Spleen (tissue), 13 donors: ENCODE measurements at places on chromosomes 11 and 22. TPM values are rescaled to one million over a fixed set of nuclear protein-coding genes. Genes with fewer than 3 reads are reported as not detected.

ADM gene
- total RNA-seq: 65.0 TPM

TIMP3 gene
- total RNA-seq: 689 TPM

DNA sequence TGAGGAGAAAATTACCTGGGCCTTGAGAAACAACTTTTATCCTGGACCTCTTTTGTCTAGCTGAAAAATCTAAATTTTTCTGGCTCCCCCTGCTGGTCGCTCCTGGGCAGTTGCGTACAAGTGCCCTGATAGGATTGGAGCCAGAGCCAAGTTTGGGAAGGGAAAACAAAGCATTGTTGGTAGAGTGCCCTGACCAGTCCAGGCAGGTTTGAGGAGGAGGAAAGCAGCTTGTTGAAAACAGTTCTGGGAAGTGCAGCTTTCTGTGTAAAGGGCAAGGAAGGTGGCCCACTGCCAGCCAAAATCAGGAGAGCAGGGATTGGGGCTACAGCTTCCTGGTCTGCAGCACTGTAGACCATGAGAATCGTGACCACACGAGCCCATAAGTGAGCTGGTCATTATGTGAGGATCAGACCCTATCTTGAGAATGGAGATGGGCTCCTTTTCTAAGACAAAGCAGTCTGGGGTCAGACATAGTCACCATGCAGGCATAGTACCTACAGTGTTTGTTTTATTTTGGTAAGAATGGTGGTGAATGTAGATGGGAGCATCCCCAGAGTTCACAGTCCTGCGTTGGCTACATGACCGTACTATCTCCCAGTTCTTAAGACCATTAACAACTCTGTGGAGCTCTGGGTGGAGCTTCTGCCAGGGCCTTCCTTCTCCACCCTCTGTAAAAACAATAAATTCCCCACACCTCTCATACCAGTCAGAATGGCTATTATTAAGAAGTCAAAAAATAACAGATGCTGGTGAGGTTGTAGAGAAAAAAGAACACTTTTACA is 21.3 kb upstream of the PIK3IP1 start:
- H3K36me3 ChIP-seq: no peaks in the 10 kb centered on the region
- H3K4me1 ChIP-seq: peaks cover 16% of the 10 kb centered on the region
- H3K4me3 ChIP-seq: no peak overlapping the region
- H3K27me3 ChIP-seq: no peaks in the 10 kb centered on the region

MYBPC3 gene
- 1.3 TPM for total RNA-seq

GRCh38 chr11:66271816-66272215 is 3.4 kb downstream of the RAB1B start:
- H3K36me3 ChIP-seq: no peaks in the 10 kb centered on the region
- DNase-seq: peak; percentile 61
- H3K4me3 ChIP-seq: no peak overlapping the region

CARD10 gene
- 8.6 TPM for total RNA-seq

TTC38 gene
- 41.6 TPM for total RNA-seq

PAK1 gene
- total RNA-seq: 43.1 TPM

NRGN gene
- 46.5 TPM for total RNA-seq

NFAM1 gene
- 39.0 TPM for total RNA-seq

TREH gene
- total RNA-seq: not detected

- H3K4me3 ChIP-seq: no peak overlapping the region
- no peak overlapping the region for H3K27ac ChIP-seq
- no peaks in the 10 kb centered on the region for H3K27me3 ChIP-seq
Observed at GRCh38 chr22:46187862-46188261, 37.5 kb downstream of the PPARA start.

GRCh38 chr11:69974528-69974927 is 103.6 kb upstream of the ANO1 start:
- no peaks in the 10 kb centered on the region for H3K4me1 ChIP-seq
- DNase-seq: no peak
- H3K4me3 ChIP-seq: no peak overlapping the region
- no peak overlapping the region for H3K27ac ChIP-seq
- no peaks in the 10 kb centered on the region for H3K27me3 ChIP-seq
- no peaks in the 10 kb centered on the region for H3K36me3 ChIP-seq

RBMXL2 gene
- 0.20 TPM for total RNA-seq

DNA sequence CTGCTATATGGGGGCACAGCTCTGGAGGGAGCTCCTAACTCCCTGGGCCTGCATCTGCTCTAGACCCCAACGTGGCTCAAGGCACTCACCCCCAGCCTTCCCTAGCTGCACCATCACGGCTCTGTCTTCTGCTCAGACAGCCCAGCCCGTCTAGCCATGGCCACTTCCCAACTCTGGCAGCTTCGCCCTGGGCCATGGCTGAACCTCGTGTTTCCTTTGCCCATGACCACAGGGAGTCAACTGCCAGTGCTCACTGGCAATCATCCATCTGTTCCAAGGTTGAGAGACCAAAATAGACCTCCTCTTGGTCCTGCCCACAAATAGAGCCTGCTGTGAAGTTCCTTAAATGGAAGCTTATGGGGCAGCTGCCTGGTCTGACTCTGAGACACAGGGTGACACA is 5.4 kb downstream of the LMO1 start:
- H3K27ac ChIP-seq: no peak overlapping the region
- no peaks in the 10 kb centered on the region for H3K36me3 ChIP-seq
- peaks cover 1% of the 10 kb centered on the region for H3K4me1 ChIP-seq
- no peak overlapping the region for H3K4me3 ChIP-seq

FZD4 gene
- 46.7 TPM for total RNA-seq

DNA sequence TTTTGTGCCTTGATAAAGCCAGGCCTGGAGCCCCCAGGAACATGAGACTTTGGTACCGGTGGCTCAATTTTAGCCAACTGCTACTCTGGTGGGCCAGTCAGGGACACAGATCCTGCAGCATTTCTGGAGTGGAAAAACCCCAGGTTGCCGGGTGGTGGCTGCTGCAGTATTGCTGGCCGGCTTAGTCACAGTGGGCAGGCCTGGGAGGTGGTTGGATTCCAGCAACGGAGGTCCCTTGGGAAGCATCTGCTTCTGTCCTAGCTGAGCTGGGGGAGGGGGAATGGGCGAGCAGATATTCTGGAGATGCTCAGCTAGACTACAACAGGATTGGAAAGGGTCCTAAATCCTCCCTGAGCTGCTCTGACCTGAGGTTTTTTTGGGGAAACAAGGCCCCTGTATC is 31.6 kb upstream of the ACCSL start:
- no peak overlapping the region for H3K27ac ChIP-seq
- H3K36me3 ChIP-seq: no peaks in the 10 kb centered on the region
- H3K4me3 ChIP-seq: no peak overlapping the region

DCHS1 gene
- 39.9 TPM for total RNA-seq

CSNK2A3 gene
- total RNA-seq: 1.5 TPM

- no peak for DNase-seq
- peak overlapping the region; percentile 61 for H3K27ac ChIP-seq
- no peaks in the 10 kb centered on the region for H3K27me3 ChIP-seq
- H3K4me3 ChIP-seq: no peak overlapping the region
Observed at GRCh38 chr11:130897262-130898182, 18.8 kb downstream of the SNX19 start.

SLC22A12 gene
- total RNA-seq: not detected

GRCh38 chr11:123338266-123338800 is 91.7 kb upstream of the GRAMD1B start:
- DNase-seq: no peak
- H3K27me3 ChIP-seq: no peaks in the 10 kb centered on the region
- no peaks in the 10 kb centered on the region for H3K36me3 ChIP-seq
- no peak overlapping the region for H3K4me3 ChIP-seq
- H3K27ac ChIP-seq: no peak overlapping the region

DNA sequence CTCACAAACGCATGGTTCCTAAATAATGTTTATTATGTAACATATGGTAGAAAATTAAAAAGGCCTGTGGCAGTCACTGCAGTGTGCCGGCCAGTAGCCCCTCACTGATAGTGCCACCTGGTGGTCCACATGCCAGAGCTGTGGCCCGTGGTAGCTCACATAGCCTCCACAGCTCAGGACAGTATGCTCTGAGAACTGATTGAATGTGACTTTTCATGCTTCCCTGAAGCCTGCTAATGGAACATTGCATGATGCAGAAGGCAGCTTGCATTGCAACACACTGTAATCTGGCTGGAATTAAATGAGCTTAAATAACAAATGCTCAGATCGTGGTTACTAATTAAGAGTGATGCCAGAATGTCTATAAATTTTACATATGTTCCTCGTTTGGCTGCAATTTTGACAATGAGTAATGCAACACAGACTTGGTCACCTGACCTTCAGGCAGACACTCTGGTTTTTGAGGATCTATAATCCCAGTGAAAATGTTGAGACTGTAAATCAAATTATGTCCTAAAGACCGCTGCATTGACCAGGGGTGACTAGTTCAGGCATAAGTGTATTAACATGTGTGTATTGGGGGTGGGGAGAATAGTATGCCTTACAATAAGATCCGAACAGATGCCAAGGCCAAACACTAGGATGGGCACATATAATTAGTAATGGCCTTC is 566.4 kb downstream of the METTL15 start:
- H3K4me3 ChIP-seq: no peak overlapping the region
- DNase-seq: no peak
- H3K27ac ChIP-seq: no peak overlapping the region
- H3K36me3 ChIP-seq: no peaks in the 10 kb centered on the region
- H3K27me3 ChIP-seq: no peaks in the 10 kb centered on the region

DNA sequence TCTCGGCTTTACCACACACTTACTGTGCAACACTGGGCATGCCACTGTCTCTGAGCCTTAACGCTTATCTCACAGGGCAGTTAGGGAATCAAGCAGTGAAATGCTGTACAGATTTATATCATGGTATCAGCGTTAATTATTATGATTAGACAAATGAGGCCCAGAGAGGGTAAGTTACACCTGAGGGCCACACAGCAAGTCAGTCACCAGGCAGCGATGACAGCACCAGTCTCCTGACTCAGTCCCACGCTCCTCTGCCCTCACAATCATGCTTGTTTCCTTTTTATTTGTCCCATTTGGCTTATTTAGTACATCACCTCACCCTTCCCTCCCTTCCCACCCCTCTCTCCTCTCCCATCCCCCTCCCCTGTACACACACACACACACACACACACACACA is 12.2 kb downstream of the CHRDL2 start:
- peak; percentile 43 for DNase-seq
- H3K27ac ChIP-seq: no peak overlapping the region
- no peak overlapping the region for H3K4me3 ChIP-seq
- H3K36me3 ChIP-seq: no peaks in the 10 kb centered on the region
- H3K27me3 ChIP-seq: no peaks in the 10 kb centered on the region

DNA sequence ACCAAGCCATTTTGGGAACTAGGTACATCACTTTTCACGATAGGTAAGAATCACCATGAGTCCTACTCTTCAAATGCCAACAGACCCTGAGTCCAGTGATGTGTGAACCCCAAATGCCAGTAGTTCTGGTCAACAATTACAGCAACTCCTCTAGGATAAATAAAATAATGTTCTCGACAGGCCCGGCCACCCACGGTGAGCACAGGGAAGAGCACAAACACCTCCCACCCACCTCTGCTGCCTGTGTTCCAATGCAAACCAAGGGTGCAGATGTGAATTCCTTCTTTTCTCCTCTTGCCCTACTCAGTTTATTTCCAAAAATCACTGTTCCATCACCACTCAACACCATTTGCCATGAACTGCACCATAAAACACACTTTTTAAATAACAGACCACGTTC is 33.3 kb downstream of the MPPED2 start:
- H3K36me3 ChIP-seq: no peaks in the 10 kb centered on the region
- no peak overlapping the region for H3K27ac ChIP-seq
- DNase-seq: no peak
- H3K27me3 ChIP-seq: no peaks in the 10 kb centered on the region

PATE1 gene
- not detected for total RNA-seq

OR5P2 gene
- total RNA-seq: not detected

CASP12 gene
- total RNA-seq: not detected

DNA sequence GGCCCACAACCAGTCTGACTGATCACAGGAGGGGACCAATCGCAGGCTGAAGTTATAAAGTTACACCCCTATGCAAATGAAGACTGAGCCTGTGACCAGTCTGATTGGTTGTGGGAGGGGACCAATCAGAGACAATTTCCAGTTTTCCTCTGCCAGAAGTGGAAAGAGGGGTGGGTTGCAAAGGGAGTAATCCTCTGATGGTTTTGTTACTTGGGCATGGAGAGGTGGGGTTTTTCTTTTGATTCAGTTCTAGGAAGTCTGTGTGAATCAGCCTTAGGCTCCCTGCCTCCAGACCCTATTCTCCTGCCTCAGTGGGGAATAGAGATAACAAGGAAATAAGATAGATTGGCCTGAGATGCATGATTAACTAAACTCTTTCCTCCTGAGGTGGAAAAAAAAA is 9.9 kb downstream of the OR6M1 start:
- no peaks in the 10 kb centered on the region for H3K27me3 ChIP-seq
- no peak for DNase-seq
- no peaks in the 10 kb centered on the region for H3K36me3 ChIP-seq

GRCh38 chr11:20754933-20755332 is 85.5 kb downstream of the NELL1 start:
- H3K36me3 ChIP-seq: no peaks in the 10 kb centered on the region
- no peak overlapping the region for H3K27ac ChIP-seq
- H3K4me1 ChIP-seq: no peaks in the 10 kb centered on the region

DNA sequence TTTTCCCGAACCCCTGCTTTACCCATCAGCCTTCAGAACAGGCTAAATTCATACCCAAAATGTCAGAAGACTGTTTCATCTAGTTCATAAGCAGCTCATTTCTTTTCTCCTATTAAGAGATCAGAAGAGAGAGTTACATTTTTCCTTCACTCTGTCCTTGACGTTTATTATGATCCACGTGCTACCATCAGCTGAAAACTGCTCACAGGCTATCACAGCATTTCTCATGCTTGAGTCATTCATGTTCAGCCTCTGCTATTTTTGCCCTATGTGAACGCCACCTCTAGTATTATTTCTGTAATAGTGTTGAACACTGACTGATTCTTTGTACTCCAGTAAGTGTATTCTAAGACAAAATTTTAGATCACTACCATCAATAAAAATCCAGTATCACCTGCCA is 51.9 kb downstream of the SLC1A2 start:
- no peaks in the 10 kb centered on the region for H3K36me3 ChIP-seq
- H3K4me3 ChIP-seq: no peak overlapping the region
- H3K27ac ChIP-seq: no peak overlapping the region
- H3K4me1 ChIP-seq: no peaks in the 10 kb centered on the region
- DNase-seq: no peak

GGA1 gene
- 88.8 TPM for total RNA-seq

DNA sequence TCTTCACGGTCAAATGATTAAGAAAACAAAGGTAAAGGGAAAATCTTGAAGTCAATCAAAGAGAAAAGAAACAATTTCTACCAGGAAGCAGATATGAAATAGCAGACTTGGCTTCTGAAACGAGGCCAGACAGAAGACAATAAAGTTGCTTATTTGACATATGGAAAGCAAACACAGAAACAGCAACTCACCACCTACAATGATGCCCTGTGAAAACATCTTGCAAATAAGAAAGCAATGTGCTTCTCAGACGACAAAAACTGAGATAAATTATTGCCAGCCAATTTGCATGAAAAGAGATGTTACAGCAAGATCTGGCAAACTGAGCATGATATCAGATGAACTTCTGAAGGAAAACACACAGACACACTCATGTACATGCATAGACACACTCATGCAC is 45.9 kb upstream of the CTSC start:
- H3K4me1 ChIP-seq: no peaks in the 10 kb centered on the region
- DNase-seq: no peak
